Stimulated activated CD8-positive, alpha-beta memory T cell treated with anti-CD3 and anti-CD28 coated beads, Interleukin-12 subunit alpha, Interleukin-12 subunit beta, amount 100 ng/mL, for 4 hours (primary cell): ENCODE measurements at places on chromosomes 3 and 15.

DNA sequence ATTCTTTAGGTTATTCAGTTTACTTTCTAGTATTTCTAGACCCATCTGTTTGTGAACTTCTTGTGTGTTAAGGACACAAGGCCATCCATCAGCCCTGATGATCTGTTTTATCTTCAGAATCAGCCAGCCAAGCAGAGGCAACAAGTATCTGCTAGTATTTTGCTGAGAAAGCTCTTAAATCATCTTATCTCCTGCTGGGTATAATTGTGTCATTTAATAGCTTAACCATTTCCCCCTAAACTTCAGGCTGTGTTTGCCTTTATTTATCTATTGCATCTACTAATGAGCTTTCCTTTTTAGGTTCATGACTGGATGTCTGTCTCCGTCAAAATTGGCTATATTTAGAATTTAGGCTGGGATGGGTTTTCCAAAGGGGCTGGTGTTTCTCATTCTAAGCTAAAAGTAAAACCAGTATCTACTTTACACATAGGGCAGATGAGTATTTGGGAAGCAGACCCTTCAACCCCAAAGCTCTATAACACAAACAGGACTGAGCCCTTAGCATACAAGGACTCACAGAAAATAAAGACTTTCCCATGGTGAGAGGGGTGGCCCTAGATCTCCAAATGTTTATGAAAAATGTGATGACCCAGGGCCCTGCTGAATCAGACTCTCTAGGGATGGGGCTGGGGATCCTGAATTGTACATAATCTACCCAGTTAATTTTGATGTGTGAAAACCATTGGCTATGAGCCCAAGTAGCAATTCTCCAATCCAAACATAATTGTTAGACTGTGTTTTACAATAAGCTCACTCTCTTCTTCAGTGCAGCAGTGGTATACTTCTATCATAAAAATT, 65.3 kb upstream of the PSMD6 start:
- no peak for DNase-seq

DNA sequence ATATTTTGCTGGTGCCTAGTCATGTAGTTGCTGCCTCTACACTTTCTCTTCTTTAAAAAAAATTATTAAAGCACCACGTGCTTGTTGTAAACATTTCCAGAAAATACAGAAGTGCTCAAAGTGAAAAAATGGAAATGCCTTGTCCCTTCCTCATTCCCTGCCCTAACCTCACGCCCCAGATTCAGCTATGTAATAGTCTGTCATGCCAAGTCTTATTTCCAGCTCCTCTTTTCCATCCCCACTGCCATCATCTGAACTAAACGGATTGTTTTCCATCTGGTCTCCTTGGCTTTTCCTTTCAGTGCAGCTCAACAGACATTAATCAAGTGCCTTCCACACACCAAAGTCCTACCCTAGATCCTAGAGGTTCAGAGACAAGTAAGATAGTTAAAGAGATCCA, 15.5 kb downstream of the ZNF774 start:
- no peak for DNase-seq

GRCh38 chr3:182913889-182914288, 66.4 kb downstream of the DCUN1D1 start:
- DNase-seq, result no peak

GRCh38 chr3:114519415-114519814, 225.6 kb downstream of the TIGIT start:
- DNase-seq, result no peak

DNA sequence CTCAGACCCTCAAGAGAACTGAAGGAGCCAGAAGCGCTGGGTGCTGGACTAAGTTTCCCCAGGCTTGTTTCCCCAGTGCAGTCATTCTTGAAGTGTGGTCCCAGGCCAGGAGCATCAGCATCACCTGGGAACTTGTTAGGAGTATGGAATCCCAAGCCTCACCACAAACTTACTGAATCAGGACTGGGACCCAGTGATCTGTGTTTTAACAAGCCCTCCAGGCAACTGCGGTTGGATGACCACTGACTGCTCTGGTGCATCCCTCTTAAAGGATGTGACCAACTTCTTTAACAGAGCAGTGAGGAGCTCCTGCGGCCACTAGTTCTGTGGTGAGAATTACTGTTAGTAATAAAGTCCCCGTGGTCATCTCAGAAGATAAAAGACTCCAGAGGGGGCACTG, 62.4 kb upstream of the DAZL start:
- no peak for DNase-seq

GRCh38 chr3:177589041-177589650, 391.9 kb upstream of the TBL1XR1 start:
- no peak for DNase-seq

- no peak for DNase-seq
Observed at GRCh38 chr3:181630853-181631252, 80.9 kb upstream of the SOX2 start.

- no peak for DNase-seq
Observed at GRCh38 chr3:115836944-115837343, 213.6 kb downstream of the GAP43 start.

GRCh38 chr15:73515527-73515926, 72.6 kb downstream of the REC114 start:
- no peak for DNase-seq

- DNase-seq, result no peak
Observed at GRCh38 chr15:80923668-80924067, 66.0 kb downstream of the MESD start.

DNA sequence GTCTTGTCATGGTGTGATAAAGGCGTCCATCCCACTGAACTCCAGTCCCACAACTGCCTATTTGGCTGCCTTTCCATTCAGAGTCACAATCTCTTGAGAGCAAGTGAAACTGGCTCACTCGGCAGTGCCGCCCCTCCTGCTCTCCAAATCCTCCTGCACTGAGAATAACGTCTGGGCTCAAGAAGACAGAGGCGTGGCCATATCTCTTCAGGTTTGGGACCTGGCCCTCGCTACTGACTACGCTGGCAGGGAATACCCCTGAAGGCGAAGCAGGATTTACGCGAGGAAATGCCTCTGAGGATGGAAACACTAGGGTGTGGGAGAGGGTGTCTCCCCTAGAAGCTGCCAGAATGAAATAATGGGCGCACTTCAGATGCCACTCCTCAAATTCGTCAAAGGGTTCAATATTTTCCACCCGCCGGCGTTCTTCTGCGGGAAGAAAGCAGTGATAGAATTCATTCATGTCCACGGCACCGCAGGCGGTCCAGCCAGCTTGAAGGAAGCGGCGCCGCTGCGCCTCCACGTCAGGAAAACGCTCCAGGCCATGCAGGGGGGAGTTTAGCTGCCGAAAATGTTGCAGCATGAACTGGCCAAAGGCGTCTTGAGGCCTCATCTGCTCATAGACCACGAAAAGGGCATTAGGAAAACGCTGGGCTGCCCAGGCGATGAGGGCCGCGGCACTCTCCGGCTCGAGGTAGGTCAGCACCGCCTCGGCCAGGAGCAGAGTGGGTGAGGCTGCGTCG, 985 bp downstream of the LCMT2 start:
- no peak for DNase-seq

DNA sequence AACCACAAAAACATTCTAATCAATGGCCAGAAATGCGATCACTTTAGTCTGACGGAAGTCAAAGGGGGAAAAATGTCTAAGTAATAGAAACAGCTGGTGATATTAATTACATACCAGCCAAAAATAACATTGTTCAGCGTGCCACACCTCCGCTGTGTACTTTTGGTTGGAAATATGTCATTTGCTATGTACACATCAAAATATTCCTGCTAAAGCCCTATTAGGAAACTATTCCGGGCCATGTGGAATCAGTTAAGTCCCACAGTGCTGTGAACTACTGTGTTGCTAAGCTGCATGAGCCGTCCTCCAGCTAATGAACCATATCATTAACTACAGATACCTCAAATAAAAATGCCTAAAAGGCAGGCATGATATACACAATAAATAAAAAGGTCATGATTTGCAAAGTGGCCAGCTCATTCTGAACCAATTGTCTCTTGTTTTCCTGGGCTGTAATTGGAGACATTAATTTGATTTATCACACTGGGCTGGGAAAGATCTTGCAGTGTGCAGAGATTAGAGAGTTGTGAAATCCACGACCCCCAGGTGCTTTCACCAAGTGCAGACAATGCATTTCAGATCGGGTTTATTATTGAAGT, 200.5 kb upstream of the LRTM1 start:
- no peak for DNase-seq

DNA sequence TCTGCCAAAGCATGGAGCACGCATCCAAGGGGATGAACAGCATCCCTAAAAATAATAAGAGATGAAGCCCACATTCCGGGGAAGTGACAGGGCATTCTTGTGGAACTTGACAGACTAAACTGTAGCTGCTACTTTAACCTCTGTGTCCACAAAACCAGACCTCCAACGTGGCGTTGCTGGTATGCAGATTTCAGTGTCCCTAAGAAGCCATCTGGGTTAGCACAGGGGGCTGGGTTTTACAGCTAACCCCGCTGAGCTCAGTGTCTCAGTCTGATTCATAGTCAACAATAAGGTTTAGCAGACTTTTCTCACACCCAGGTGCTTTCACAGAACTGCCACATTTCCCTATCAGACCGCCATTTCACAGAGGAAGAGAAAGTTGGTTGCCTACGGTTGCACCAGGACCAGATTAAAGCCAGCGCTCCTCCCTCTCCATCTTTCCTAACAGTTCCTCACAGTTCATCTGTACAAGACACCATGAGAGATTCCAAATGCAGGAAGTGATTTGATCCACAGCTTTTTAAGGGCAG, 61.6 kb upstream of the CTDSPL start:
- no peak for DNase-seq

DNA sequence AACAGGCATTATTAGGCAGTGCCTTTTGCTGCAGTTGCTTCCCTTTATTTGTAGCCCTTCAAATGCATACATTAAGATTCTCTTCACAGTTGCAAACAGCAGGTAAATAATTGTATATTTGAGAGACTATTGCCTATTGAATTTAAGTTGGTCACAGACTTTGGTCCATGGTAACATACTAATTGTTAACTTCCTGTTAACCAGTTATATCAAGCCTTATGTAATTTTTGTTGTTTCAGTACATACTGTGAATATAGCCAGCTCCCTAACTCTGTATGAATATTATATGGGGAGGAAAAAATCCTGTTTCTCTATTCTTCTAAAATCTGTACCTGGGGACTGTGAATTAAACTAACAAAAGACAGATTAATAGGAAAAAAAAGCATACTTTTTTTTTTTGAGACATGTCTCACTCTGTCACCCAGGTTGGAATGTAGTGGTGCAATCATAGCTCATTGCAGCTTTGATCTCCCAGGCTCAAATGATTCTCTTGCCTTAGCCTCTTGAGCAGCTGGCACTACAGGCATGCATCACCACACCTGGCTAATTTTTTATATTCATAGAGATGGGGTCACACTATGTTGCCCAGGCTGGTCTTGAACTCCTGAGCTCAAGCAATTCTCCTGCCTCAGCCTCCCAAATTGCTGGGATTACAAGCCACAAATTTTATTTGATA, 53.2 kb downstream of the CHL1 start:
- no peak for DNase-seq

- no peak for DNase-seq
Observed at GRCh38 chr3:168820810-168821415, 725.2 kb upstream of the GOLIM4 start.

DNA sequence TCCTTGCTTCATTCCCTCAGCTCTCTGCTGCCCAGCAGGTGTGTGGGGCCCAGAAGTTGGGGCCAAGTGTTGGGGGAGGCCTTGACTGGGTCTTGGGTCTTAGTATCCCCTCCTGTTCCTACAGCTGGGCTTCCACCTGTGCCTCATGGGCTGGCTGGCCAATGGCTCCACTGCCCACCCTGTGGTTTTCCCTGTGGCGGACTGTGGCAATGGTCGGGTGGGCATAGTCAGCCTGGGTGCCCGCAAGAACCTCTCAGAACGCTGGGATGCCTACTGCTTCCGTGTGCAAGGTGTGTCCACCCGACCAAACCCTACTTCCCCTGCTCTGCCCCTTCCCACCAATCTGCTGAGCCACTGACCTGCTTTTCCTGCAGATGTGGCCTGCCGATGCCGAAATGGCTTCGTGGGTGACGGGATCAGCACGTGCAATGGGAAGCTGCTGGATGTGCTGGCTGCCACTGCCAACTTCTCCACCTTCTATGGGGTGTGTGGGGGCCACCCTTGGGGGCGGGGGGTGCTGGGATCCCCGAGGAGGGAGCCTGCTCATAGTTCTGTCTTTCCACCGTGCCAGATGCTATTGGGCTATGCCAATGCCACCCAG, 10.9 kb downstream of the NT5DC2 start:
- DNase-seq, result no peak

GRCh38 chr3:160739079-160739478, 17.0 kb upstream of the PPM1L start:
- no peak for DNase-seq

DNA sequence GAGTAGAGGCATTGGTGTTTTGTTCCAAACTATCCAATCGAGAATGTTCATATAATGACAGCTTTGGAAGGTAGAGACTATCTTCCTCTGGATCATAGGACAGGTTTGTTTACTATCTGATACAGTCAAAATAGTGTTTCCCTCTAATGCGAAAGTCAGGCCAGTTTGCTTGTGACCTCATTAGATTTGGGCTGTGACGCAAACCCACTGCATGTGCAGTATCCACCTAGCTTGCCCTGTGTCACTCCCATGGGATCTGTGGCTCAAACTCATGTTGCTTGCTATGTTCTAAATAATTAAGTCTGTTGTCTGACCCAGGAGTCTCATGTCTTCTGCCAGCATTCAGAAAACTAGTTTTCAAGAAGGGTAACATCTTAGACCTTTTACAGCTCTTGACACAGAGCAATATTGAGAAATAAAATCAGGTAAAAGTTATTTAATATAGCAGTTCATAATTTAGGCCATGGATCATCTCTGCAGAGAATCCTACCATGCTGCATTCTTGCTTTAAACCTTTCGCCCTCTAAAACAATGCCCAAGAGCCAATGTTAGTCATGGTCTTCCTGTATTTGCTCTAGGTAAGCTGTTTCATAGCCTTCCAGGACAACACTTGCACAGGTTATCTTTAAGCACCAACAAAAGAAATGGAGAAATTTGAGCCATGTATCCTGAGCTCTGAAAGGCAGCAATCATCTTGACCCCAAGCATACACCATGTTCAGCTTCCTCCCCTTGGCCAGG, 26.4 kb downstream of the NIT2 start:
- no peak for DNase-seq
